IPS-NIHi11 (cell line): ENCODE measurements at places on chromosomes 11 and 22.
A peak's percentile ranks its signal among the peaks of the same experiment; 100 is the strongest.

- DNase-seq, result peak; percentile 48
Observed at GRCh38 chr22:27110665-27111451, 453.5 kb downstream of the MIAT start.

DNA sequence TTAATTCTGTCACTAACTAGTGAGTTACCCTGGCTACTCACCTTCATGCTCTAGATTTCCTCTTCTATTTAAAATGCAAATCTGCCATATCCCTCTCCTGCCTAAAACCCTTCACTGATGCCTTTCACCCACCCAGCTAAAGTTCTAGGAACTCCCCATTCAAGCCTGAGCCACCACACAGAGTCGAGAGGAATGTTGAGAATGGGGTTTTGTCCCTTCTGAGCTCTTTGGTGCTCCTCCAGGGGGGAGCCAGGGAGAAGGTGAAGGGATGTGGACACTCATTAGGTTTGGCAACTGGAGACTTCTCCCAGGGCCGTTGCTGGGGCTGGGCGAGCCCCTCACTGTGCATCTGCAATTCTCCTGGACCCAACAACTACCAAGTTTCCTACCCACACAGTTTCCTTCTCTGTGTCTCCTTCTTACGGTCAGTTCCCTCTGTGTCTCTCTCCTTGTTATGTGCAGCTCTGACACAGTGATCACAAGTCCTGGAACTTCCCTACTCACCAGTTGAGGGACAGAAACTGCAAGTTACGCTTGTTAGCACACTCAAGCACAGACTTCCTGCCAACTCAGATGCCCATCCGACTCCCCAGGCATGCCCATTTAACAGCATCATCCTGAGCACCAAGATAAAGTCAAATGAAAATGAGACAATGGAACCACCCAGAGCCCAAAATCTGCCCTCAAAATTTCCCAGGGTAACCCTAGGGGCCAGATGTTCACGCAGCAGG, 6.5 kb upstream of the IL10RA start:
- DNase-seq, result no peak

GRCh38 chr11:27658535-27659236, 41.6 kb downstream of the BDNF start:
- DNase-seq, result no peak

GRCh38 chr11:1549338-1550330, 22.4 kb downstream of the DUSP8 start:
- DNase-seq, result no peak

DNA sequence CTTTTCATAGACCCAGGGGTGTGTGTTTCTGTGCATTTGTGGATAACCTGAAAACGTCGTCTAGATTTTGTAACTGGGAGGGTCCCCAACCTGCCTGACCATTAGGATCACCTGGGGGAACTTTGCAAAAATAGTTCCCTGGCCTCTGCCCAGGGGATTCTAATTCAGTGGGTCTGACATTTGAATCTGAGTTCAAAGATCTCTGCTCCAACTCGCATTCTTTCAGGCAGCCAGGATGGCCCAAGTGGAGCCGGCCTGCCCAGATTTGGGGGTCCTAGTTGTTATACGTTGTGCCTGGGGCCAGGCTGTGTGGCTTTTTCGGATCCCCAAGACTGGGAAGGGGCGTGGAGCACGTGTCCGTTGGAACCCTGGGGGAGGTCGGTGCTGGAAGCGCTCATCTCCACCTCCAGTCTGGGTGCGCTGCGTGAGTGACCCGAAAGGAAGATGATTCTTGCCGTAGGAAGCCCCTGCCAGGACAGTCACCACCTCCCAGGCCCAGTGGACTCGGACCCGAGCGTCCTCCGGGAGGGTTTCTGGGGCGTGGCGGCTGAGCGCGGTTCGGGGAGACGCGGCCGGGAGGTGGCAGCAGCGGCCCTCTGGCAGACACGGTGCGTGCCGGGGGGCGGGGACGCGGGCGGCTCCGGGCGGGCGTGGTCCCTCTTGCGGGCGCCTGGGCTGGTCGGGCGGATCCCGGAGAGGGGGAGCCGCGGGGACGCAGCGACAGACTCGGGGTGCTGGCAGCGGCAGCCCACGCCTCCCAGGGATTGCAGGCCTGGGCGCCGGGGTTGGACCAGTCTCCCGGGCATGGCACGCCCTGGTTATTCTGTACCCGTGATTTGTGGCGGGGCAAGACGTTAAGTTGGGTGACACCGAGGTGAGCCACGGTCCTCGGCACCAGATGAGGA, 29.2 kb upstream of the PLET1 start:
- peak; percentile 96 for DNase-seq

GRCh38 chr22:20511578-20512229, 4.3 kb downstream of the MED15 start:
- no peak for DNase-seq

GRCh38 chr22:24875862-24876506, 70.0 kb downstream of the SGSM1 start:
- DNase-seq, result peak; percentile 89

DNA sequence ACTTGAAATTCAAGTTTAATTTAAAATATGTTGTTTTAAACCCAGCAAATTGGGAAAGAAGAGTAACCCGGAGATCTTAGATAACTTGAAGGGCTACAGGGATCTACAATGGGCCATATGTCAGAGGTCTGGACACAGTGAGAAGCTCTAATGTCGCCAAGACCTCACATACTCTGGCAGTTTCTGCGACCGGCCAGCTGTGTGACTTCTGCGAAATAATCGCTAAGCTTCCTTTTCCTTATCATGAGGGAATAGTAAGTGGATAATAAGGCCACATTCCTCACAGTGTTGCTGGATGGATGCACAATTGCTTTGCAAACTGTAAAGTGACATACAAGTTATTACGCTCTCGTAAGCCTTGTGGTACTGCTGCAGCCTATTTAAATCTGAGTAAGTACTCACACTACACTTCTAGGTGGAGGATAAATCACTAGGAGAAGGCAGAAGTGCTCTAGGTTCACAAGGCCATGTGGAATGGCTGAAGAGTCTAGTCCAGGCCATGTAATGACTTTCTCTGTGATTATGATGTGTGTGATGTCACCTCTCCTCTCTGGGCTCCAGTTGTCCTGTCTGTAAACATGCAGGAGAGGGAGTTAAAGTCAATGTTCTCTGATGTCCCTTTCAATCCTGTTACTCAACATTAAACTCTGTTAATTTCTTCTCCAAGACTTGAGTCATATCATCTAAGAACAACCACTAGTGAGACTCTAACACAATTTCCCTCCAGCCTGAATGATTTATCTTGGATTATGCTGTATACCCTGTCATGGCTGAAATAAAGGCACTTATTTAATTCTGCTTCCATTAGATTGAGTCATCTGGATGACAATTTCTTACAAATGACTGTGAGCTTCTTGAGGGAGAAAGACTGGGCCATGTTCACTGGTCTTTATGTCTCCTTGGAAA, 192.6 kb upstream of the NARS2 start:
- no peak for DNase-seq

DNA sequence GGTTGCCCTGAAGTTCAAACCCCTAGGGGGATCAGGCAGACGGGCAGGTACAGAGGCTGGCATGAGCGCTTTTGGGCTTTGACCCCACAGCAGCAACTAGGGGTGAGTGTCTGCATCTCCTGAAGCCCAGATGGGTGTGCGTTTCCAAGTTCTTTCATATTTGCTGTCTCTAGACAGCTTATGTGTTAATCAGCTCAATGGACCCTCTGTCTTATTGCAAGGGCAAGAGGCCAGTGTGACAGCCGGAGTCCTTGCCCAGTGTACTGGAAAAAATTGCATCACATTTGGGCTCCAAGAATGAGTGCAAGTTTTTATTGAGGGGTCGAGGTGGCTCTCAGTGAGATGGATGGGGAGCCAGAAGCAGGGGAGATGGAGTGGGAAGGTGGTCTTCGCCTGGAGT, 1863.7 kb upstream of the RAG2 start:
- no peak for DNase-seq

DNA sequence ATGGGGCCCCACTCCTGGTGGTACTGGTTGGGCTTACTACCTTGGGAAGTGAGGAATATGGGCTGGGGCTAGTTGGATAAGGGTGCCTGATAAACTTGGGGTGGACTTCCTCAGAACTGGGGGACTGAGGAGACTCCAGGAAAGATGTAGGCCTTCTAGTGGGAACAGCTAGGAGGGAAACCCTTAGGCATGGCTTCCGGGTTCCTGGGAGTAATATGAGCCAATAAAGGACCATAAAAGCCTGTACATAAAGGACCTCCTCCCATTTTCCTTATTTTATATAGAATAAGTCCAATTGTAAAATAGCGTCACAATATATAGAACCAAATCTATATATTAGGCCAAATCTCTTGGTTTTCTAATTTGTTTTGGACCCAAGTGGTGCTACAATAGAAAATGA, 18.4 kb upstream of the RNASEH2C start:
- DNase-seq, result no peak

DNA sequence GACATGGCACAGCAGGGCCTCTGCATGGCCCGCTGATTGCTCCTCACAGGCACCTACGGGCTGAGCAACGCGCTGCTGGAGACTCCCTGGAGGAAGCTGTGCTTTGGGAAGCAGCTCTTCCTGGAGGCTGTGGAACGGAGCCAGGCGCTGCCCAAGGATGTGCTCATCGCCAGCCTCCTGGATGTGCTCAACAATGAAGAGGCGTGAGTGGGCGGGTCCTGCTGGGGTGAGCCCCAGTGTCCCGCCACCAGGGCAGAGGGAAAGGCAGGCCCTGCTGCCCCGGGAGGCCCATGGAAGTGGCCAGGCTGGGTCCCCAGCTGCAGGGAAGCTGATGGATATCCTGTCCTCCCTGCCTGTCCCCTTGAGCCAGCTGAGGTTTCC, 18.6 kb upstream of the DGCR8 start:
- DNase-seq, result peak; percentile 62

- DNase-seq, result no peak
Observed at GRCh38 chr11:64093233-64094039, 57.7 kb downstream of the FLRT1 start.

- DNase-seq, result no peak
Observed at GRCh38 chr22:39208013-39208680, 36.6 kb downstream of the PDGFB start.

- no peak for DNase-seq
Observed at GRCh38 chr11:70420496-70420895, 22.2 kb downstream of the CTTN start.

DNA sequence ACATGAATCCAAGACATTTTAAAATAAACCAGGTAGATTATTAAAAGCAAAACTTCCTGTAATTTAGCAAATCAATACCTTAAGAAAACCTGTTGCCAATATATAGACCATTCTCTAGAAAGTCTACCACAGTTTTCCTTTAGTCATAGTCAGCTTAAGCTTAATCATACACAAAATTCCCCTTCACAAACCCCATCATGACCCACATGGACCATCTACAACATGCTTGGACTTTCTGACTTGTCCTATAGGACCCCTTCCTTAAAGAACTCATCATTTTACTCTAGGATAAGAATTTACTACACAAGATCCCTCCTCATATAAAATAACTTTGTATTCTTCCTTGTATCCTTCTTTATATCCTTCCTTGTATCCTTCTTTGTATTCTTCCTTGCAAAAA, 16.2 kb upstream of the RNASEH2C start:
- DNase-seq, result no peak

DNA sequence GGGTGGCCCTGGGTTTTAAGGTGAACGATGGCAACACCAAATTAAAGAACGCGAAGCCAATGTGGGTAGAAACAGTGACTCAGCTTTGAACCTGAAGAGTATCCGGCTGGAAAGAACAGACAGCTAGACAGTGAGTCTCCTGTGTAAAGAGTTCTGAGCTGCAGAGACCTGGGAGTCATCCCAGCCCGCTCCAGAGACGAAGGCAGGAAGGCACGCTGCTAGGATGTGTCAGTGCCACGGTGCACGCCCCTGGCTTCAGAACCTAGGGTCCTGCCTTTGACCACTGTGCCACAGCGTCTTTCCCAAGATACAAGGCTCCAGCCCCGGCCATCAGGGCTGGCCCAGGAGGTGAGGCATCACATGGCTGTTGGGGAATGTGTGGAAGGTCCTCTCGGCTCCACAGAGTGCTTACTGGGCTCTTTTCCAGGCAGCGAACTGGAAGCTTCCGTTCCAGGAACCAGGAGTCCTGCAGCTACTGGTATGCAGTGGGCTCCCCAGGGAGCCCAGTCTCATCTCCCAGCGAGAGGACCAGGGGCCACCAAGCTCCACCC, 29.9 kb downstream of the LRFN4 start:
- DNase-seq, result peak; percentile 53

- no peak for DNase-seq
Observed at GRCh38 chr11:86738568-86738967, 61.8 kb upstream of the PRSS23 start.

GRCh38 chr11:59842316-59842715, 3.0 kb downstream of the CBLIF start:
- DNase-seq, result no peak

GRCh38 chr11:118975771-118976709, 4.5 kb downstream of the FOXR1 start:
- DNase-seq, result no peak

GRCh38 chr11:123481640-123482039, 51.6 kb downstream of the GRAMD1B start:
- no peak for DNase-seq
